ENCODE measurements at places on chromosomes 4 and X. TPM values are rescaled to one million over a fixed set of nuclear protein-coding genes. Genes with fewer than 3 reads are reported as not detected.

DIAPH2 gene
- 28.7 TPM for total RNA-seq

UGT2A1 gene
- total RNA-seq, result not detected

PHKA2 gene
- 8.0 TPM for total RNA-seq

SAGE1 gene
- not detected for total RNA-seq

SLC4A4 gene
- total RNA-seq, result under 0.01 TPM

FABP2 gene
- not detected for total RNA-seq

NXF2 gene
- not detected for total RNA-seq

TCEANC gene
- total RNA-seq, result 2.9 TPM

XAGE2 gene
- total RNA-seq, result not detected

CD38 gene
- not detected for total RNA-seq

BMP15 gene
- total RNA-seq, result not detected

FDCSP gene
- not detected for total RNA-seq

SMIM31 gene
- total RNA-seq, result not detected

MSMO1 gene
- total RNA-seq, result 431 TPM

LANCL3 gene
- total RNA-seq, result not detected

DNAAF6 gene
- not detected for total RNA-seq

MAGEE2 gene
- not detected for total RNA-seq

BANK1 gene
- under 0.01 TPM for total RNA-seq

CSN1S1 gene
- total RNA-seq, result not detected

NR3C2 gene
- total RNA-seq, result 0.78 TPM

NDNF gene
- total RNA-seq, result 0.73 TPM

UGT2B7 gene
- 0.20 TPM for total RNA-seq

TAPT1 gene
- 8.8 TPM for total RNA-seq

SRPX gene
- total RNA-seq, result 388 TPM

SUPT20HL1 gene
- total RNA-seq, result not detected

RBMXL3 gene
- not detected for total RNA-seq

PCDH10 gene
- not detected for total RNA-seq

LRRC66 gene
- total RNA-seq, result 0.37 TPM

DMRTC1 gene
- not detected for total RNA-seq

MAGEE1 gene
- total RNA-seq, result 1.4 TPM

PPAT gene
- 18.7 TPM for total RNA-seq

ASB5 gene
- total RNA-seq, result under 0.01 TPM

ADRA2C gene
- total RNA-seq, result not detected

ASB12 gene
- not detected for total RNA-seq

ETDA gene
- not detected for total RNA-seq

RASL11B gene
- total RNA-seq, result 1.8 TPM

CDS1 gene
- 0.20 TPM for total RNA-seq

CT83 gene
- not detected for total RNA-seq
